ENCODE measurements at places on chromosomes 3 and 15. TPM values are rescaled to one million over a fixed set of nuclear protein-coding genes. Genes with fewer than 3 reads are reported as not detected.

Gene CHRD
- not detected for total RNA-seq

Gene ADPRH
- 3.1 TPM for total RNA-seq

Gene GOLGA8J
- not detected for total RNA-seq

Gene BDH1
- total RNA-seq: 70.7 TPM

Gene SLC22A13
- not detected for total RNA-seq

Gene DPPA2
- total RNA-seq: not detected

Gene ANKUB1
- not detected for total RNA-seq

Gene SV2B
- total RNA-seq: 0.07 TPM

Gene PLD1
- total RNA-seq: 0.25 TPM

Gene DYNC1LI1
- total RNA-seq: 29.8 TPM

Gene NXPE3
- total RNA-seq: 18.9 TPM

Gene COL6A5
- not detected for total RNA-seq

Gene TMEM202
- total RNA-seq: not detected

Gene BUB1B
- total RNA-seq: 102 TPM

Gene FBXO40
- total RNA-seq: not detected

GRCh38 chr3:11244121-11244677 lies 28.0 kb upstream of the ATG7 start:
- no peak for DNase-seq

DNA sequence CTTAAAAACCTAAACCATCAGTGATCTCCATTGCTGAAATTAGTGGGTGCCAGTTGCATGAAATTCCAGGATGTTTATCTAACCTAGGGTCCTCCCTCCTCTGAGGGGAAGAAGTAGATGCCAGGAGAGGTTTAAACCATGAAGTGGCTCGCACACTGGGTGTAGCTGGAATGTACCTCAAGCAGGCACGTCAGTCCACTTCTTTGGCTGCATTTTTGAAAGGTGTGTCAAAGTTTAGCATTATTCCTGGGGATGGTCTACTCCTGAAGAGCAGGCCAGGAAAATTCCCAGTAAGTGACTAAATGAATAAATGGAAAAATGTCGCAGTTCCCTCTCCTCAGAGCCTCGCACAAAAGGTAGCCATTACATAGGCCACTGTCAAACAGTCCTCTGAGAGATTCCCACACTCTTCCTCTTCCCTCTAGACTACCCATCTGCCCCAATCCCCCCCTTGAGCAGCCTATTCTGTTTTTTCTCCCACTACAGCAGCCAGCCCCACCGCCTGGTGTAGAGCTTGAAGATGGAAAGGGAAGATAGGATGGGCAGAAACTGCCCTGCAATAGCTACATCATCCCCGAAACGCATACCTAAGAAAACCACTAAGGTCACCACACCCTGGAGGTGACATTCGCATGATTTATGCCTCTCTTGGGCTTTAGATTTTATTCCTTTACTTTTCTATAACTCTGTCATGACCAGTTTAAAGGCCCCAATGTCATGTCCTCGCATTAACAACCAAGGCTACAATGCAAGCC lies 655 bp upstream of the TMOD3 start:
- no peak for DNase-seq

- no peak for DNase-seq
Observed at GRCh38 chr3:178329936-178330335, 206.3 kb upstream of the KCNMB2 start.

DNA sequence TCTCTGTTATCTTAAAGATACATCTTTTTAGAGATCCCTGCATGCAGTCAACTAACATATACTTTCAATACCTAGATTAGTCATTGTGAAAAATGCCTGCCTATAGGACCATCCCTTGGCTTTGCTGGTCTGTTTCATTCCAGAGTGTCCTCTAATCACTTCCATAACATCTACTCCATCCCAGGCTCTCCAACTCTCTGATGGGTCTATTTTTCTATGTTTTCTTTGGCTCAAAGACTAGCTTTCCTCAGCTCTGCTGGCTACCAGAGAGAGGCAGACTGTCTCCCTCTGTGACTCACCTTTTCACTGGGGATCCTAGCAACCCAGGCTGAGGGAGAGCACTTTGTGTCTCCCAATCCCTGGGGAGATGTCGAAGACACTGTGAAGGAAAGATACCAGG lies 547.7 kb upstream of the MCTP2 start:
- no peak for DNase-seq

- DNase-seq: no peak
Observed at GRCh38 chr3:31433679-31433992, 99.1 kb upstream of the STT3B start.

GRCh38 chr3:150410311-150411105 lies 2.4 kb downstream of the TSC22D2 start:
- peak; percentile 50 for DNase-seq

DNA sequence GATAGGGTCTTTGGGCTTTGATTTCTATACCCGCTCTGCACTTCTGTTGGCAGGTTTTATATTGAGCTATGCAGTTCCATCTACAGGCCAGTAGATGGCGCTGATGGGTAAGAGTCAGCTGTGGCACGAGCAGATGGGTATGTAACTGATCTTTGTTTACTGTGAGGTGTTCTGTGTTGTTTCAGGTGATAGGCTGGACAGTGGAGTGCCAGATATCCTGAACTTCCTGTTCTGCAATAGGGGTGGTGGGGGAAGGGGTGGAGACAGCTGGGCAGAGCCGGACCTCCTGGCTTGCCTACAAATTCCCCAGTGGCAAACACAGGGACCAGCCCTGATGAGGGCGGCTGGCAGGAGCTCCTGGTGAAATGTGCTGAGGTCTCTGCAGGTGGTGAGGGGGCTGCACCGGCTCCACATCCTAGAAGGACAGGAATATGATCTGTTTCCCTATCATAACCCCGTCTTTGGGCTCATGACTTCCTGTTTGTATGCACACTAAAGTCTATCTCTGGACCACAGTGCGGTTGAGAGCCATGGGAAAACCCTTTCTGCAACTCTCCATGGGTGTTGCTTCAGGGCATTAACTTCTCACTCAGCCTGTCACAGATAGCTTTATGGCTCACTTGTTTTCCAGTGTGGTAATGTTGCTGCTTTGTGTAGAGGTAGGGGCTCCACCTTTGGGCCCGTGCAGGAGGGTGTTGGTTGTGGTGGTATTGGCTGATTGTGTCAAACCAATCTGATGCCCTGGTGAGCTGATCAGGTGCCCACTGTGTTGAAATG lies 13.4 kb upstream of the FAM98B start:
- DNase-seq: peak; percentile 64

- DNase-seq: no peak
Observed at GRCh38 chr3:124791142-124791541, 60.9 kb downstream of the UMPS start.

DNA sequence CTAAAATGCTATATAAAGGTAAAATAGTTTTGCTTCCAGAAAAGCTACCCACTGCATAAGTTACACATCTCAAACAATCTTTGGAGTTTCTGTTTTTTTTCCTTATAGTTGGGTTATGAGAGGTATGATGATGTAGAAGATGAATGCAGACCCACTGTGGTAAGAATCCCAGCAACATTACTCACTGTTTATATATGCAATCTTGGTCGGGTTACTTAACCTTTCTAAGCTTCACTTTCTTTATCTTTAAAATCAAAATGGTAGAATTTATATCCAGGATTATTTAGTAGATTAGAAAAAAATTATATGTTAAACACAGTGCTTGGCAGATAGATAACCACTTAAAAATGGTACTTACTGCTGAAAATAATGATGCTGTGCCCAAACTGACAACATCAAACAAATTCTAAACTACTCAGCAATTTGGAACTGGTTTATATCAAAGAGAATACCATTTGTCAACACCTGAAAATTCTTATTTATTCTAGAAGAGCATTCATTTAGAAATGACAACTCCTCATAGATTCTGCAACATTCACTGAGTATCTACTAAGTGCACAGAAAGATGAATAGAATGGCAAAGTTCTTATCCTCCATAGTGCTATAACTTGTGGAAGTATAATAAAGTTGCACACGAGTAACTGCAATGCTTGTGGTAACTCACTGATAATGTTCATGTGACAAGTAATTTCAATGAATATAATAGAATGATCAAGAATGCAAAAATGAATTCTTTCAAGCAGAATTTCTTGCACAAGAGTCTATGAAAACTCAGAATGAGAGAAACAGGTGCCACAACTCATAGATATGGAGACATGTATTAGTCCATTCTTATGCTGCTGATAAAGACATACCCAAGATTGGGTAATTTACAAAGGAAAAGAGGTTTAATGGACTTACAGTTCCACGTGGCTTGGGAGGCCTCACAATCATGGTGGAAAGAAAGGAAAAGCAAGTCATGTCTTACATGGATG lies 129.0 kb upstream of the SLC7A14 start:
- DNase-seq: no peak

DNA sequence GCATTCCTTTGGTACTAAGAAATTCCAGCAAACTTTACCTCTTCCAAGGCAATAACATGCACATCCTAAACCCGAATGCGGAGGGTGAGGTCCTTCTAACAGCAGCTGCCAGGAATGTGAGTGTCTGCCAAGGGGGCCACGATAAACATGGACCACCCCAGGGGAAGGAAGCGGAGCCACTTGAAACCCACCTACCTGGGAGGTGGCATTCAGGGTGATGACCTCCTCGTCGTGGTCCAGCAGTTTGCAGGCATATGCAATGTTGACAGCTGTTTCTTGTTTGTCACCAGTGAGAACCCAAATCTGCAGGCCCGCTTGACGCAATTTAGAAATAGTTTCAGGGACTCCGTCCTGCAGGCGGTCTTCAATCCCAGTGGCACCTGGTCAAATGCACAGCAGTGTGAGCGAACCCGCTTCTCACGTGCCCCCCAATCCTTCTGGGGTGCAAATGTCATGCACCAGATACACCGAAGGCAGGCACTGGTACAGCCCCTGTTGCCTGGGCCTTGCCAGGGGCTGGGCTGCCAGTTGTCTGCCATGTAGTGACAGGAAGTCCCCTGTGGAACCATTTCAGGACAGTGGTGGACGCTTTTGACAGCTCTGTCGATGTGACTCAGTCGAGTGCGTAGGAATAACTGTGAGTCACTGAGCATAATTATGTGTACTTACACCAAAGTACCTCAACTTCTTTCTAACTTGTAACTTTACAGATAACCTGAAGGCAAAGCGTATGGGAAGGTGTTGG lies 161.2 kb downstream of the ATP10A start:
- DNase-seq: no peak

DNA sequence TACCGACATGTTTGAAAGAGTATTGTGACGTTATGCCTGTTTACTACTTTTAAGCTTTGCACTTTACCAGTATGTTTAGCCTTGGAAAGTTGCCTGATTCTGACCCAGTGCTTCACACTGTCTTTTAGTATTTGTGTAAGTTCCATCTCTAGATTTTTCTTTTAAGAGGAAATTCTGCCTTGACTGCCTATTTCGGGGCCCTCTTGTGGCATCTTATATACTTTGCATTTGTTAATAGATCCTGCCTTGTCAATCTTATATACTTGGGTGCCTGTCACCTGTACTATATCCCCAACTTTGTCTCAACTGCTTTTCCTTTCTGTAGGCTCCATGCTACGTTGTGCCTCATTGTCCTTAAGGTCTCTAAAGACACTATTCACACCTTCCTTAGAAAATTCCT lies 244.6 kb downstream of the STXBP5L start:
- DNase-seq: no peak

GRCh38 chr3:16236856-16237393 lies 27.8 kb downstream of the DPH3 start:
- no peak for DNase-seq

DNA sequence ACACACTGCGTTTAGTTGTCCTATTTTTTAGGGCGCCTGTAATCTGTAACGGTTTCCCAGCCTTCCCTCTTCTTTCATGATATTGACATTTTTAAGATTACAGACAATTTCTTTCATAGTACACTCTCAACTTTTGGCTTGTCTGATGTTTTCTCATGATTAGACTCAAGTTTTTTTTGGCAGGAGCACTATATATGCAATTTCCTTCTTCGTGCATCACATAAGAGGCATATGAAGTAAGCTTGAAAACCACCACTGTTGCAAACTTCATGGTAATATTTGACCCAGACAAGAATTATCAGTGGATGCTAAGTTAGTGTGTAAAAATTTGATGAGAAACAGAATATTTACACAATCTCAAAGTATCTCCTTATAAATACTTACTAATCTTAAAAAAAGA lies 119.2 kb upstream of the CMC1 start:
- DNase-seq: no peak

- no peak for DNase-seq
Observed at GRCh38 chr3:128196647-128197046, 43.4 kb downstream of the EEFSEC start.

GRCh38 chr3:120569222-120570057 lies 26.7 kb upstream of the NDUFB4 start:
- no peak for DNase-seq

DNA sequence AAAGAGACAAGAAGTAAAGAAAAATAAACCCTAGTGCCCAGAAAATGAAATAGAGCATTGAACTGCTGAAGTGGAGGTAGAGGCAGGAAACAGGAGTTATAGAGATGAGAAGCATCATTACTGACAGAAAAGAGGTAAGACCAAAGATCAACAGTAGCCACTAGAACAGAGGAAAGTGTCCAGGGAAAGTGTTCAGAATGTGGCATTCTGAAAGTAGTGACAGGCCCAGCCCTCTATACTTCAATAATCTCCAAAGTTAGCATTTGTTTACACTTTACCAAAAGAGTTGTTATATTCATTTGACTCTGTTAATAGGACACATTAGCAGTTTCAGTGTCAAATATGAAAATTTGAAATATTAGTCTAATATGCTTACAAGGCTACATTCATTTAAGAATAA lies 727.1 kb upstream of the NECTIN3 start:
- no peak for DNase-seq

- no peak for DNase-seq
Observed at GRCh38 chr3:101362406-101362805, 42.0 kb upstream of the IMPG2 start.

GRCh38 chr3:196082619-196082971 lies 705 bp upstream of the TFRC start:
- DNase-seq: no peak

DNA sequence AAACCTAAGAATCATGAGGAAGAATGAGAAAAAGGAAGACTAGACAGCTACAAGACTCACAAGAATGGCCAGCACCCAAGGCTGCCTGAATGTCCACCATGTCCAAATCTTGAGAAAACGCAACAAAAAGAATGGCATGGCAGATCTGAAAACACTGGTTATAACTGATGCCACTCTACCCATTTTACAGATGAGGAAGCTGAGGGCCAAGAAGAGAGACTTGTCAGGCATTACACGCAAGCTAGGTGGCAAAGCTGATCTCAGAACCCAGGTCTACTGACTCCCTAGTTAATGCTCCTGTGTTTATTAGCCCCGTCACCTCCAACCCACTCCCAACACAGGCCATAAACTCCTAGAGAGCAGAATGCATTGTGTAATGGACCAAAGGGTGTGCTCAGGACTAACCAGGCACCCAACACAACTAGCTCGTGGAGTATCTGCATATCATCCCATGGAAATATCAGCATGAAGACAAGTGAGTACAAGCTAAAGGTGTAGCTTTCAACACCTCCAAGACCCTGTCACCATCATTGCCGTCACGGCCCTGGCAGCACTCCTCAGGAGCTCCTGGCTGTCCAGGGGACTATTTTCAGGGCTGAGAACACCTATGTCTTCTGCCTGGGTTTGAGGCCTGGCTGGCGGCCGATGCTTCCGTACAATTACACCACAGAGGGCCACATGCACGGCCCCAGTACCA lies 111.7 kb downstream of the XXYLT1 start:
- DNase-seq: no peak

DNA sequence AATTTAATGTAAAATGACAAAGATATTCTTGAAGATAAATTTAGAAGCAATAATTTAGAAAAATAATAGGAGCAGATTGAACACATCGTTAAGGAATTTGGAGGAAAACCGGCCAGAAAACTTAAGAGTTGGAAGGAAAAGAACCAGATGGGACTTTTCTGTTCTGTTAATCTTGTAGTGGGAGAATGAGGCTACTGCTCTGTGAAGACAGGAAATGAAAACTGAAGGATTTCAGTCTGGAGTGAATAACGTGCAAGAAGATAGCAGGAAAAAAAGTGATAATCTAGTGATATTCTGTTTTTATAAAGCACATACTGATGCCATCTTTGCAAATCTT lies 74.2 kb downstream of the DPPA2 start:
- DNase-seq: no peak

All from activated naive CD4-positive, alpha-beta T cell treated with anti-CD3 and anti-CD28 coated beads for 36 hours (primary cell).